ENCODE measurements at places on chromosomes 4 and X. TPM values are rescaled to one million over a fixed set of nuclear protein-coding genes. Genes with fewer than 3 reads are reported as not detected.

Gene NAT8L
- total RNA-seq = 2.0 TPM

Gene RASGEF1B
- total RNA-seq = 1.1 TPM

Gene FATE1
- not detected for total RNA-seq

Gene MAGEB1
- total RNA-seq = not detected

Gene SCML2
- 2.0 TPM for total RNA-seq

Gene LNX1
- total RNA-seq = not detected

Gene ADH1B
- total RNA-seq = not detected

Gene SSX2
- not detected for total RNA-seq

Gene RNF212
- total RNA-seq = 1.2 TPM

Gene MAP7D2
- 0.23 TPM for total RNA-seq

Gene USP51
- 2.0 TPM for total RNA-seq

Gene LRCH2
- total RNA-seq = not detected

Gene XK
- total RNA-seq = 0.23 TPM

Gene ZAR1
- total RNA-seq = not detected

Gene BEX2
- 3.0 TPM for total RNA-seq

Gene ADGRA3
- total RNA-seq = 14.0 TPM

Gene ADH4
- not detected for total RNA-seq

Gene XPNPEP2
- total RNA-seq = 0.48 TPM

Gene STK26
- total RNA-seq = 54.4 TPM

Gene ERVMER34-1
- total RNA-seq = not detected
